Nucleus accumbens (tissue), 56 donors: ENCODE measurements at places on chromosomes 6 and 20.

DNA sequence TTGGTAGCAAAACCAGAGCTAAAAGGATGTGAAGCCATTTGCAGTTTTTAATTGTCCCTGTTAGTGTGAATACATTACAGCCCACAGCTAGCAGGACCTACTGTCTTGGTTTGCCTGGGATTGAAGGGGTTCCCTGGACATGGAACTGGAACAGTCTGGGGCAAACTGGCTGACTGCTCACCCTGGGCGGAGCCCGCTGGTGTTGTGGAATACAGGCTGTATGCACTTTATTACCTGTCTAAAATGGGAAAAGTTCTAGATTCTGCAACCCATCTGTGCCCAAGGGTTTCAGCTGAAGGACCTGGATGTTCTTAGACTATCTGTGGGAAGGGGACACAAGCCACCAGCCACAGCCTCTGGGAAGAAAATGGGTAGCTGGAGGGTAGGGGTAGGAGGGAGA lies 12.2 kb upstream of the CDKN1A start:
- no peak for DNase-seq

- DNase-seq, result no peak
Observed at GRCh38 chr6:129543981-129544380, 166.0 kb downstream of the ARHGAP18 start.

- no peak for DNase-seq
Observed at GRCh38 chr6:90350689-90351554, 54.3 kb upstream of the BACH2 start.

- DNase-seq, result no peak
Observed at GRCh38 chr6:35327349-35328027, 14.9 kb upstream of the PPARD start.

GRCh38 chr6:37190159-37190535 lies 20.2 kb downstream of the PIM1 start:
- no peak for DNase-seq

- DNase-seq, result no peak
Observed at GRCh38 chr6:84421031-84421430, 193.6 kb upstream of the CEP162 start.
